ENCODE measurements at places on chromosomes 12 and 14. TPM values are rescaled to one million over a fixed set of nuclear protein-coding genes. Genes with fewer than 3 reads are reported as not detected.
A peak's percentile ranks its signal among the peaks of the same experiment; 100 is the strongest.

- no peak for DNase-seq
These were observed 108.6 kb downstream of the PPM1A start for GRCh38 chr14:60357551-60358149.

IL23A gene
- total RNA-seq: 41.5 TPM

GRCh38 chr12:32290411-32290810 is 108.9 kb upstream of the FGD4 start:
- no peak for DNase-seq

LBHD2 gene
- not detected for total RNA-seq

DNA sequence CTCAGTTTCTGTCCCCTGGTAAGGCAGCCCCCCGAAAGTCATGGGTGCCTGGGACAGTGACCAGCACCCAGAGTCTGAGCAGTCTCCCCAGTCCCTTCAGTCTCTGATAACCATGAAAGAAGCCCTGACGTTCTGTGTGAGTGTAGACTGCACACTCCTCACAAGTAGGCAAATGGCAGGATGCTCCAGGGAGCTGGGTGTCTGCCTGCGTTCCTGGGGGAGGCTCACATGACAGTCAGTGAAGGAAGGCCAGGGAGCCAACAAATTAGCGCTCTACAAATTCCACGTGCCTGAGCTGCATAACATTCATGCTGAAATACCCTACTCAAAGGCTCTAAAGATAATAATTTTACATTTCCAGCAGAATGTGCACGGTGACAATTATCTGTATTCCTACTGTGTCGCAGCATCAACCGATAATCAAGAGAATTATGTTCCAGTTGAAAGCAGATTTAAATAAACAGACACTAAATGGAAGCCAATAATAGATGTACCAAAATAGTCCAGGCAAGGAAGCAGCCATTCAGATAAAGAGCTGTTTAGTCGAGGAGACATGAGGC is 56.3 kb downstream of the ASCL1 start:
- no peak for DNase-seq

GLI1 gene
- total RNA-seq: 0.83 TPM

DNA sequence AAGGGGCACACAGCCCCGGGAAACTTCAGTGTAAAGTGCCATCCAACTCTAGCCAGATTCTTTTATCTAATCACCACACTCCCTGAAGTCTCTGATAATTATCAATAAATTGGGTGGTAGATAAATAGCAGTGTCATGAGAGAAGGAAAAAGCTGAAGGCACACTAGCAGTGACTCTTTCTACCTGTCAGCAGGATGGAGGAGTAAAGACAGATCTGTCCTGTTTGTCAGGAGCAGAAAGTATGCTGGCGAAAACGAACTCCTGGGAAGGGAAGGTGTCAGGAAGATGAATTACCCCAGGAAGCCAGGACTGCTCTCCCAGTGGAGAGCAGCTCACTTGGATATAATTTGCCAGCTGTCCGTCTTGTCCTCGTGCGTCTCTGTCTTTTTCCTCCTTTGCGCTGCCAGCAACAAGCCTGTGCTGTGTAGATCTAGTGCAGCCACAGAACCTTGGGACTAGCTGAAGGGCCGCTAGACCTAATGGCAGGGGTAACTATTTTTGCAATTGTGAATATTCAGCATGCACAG is 981.9 kb downstream of the DIO2 start:
- no peak for DNase-seq

ZFYVE26 gene
- total RNA-seq: 16.8 TPM

USP15 gene
- 118 TPM for total RNA-seq

DPF3 gene
- total RNA-seq: 0.54 TPM

TMEM116 gene
- total RNA-seq: 16.3 TPM

DNA sequence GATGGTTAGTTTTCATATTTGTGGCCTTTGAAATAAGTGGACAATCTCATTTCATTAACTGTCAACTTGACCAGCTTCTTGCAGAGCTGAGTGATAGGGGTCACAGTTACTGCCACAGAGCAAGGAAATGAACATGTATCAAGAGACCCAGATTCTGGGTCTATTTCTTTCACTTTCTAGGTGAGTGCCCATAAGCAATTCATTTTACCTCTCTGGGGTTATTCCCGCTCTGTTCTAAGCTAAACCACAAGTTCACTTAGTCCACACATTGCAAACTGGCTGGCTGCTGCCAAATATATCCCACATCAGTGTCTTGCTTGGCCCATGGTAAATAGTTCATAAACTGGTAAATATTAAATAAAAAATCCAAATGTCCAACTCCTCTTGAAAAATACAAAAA is 29.9 kb downstream of the GPHB5 start:
- DNase-seq: no peak

MYL6B gene
- 66.9 TPM for total RNA-seq

- no peak for DNase-seq
These were observed 54.7 kb downstream of the ATG14 start for GRCh38 chr14:55356913-55357312.

GRCh38 chr14:75689012-75689411 is 28.0 kb downstream of the TTLL5 start:
- DNase-seq: no peak

GRCh38 chr12:54561164-54561563 is 11.8 kb downstream of the PDE1B start:
- DNase-seq: peak; percentile 10

GRCh38 chr12:102960766-102961465 is 3.4 kb downstream of the ASCL1 start:
- DNase-seq: no peak

- no peak for DNase-seq
These were observed 258.4 kb upstream of the HMGA2 start for GRCh38 chr12:65565601-65566560.

- DNase-seq: peak; percentile 46
These were observed 3.2 kb downstream of the USP44 start for GRCh38 chr12:95548056-95548538.

DNA sequence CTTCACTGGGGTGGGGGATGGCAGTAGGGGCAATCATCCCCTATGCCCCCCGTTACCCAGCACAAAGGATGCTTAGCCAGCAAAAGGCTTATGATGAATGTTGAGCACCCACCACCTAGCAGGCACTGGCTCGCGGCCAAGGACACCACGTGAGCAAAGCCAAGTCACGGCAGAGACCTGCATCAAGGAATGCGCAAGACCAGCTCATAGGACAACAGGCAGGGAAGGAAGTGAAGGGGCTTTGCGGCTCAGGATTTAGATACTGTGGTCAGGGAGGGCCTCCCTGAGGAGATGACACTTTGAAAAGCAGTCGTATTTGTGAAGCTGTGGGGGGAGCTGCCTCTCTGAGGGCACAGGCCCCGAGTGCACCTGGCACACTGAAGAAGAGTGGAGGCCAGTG is 32.8 kb downstream of the SH2B3 start:
- DNase-seq: peak; percentile 86

DNA sequence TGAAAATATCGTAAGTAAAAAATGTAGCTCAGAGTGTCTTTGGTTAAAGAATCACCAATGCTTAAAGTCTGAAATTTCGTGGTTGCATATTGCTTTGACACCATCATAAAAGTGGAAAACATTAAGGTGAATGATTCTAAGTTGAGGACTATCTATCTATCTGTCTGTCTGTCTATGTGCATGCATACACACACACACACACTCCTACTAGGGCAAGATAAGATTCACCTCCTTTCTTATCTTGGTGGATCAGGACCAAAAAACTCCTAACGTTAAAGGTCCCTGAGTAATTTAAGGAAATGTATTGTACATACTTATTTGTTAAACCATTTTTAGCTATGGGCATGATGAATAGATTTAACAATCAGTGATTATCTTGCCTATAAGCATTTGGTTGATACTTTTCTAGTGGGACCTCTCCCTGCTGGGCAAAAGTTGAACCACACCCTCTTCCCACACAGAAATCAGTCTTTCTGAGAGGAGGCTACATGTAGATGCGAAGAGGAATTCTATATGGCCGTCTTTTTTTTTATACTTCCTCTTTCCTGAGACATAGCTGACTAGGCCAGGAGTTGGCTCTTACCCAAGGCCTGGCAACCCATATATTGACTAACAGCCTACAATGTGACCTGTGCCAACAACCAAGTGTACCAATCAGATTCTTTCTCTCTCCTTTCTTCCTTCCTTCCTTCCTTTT is 19.3 kb upstream of the LLPH start:
- DNase-seq: peak; percentile 6

RNASE1 gene
- total RNA-seq: not detected

DNA sequence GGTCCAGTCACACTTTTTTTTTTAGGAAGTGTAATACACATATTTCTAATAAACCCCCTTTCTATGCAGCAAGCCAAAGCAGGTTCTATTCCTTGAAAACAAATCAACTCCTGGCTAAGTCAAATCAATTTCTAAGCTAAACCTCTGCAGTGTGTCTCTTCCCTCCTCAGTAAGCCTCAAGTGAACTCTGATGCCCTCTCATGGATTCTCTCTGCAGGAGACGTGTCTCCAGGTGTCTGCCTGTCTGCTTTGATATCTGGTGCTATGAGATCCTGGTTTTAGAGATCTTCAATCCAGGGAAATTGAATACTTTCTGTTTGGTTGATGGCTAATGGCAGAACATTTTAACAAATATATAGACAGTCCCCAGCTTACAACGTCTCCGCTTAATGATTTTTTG is 791.7 kb downstream of the AACS start:
- DNase-seq: no peak

BMP4 gene
- not detected for total RNA-seq

DNA sequence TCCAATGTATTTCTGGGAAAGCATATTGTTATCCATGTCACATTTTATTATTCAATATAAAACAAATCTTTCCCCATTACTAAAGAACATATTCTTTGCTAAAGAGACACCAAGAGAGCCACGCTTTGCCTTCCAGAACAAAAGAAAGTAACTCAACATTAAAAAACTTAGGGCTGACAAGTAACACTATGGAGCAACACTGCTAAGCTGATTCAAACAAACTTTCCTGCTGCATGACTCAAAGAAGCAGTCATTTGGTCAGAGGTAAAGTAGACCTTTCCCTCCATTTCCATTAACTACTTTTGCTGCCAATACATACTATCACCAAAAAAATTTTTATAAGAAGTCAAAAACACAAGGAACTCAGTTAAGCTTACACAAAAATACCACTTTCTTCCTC is 83.0 kb downstream of the DENND5B start:
- DNase-seq: no peak

STYK1 gene
- 1.1 TPM for total RNA-seq

LALBA gene
- total RNA-seq: not detected

DNA sequence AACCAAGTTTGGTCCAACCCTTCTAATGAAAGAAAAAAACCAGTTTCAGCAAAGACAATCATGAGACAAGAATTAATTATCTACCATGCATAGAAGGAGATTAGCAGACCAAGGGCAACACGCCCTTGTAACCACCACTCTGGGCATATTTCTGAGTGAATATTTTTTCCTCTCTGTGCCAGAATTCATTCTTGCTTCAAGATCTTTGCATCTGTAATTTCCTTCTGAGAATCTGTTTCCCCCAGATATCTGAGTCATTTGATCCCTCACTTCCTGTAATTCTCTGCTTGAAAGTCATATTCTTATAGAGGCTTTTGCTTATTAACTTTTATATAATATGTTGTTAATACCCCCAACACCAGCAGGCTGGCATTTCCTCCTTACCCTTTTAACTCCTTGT is 243.7 kb downstream of the SLC16A7 start:
- DNase-seq: no peak
